ENCODE measurements at places on chromosomes 13 and 19.

- H3K4me1 ChIP-seq = no peaks in the 10 kb centered on the region
- H3K27me3 ChIP-seq = no peaks in the 10 kb centered on the region
- H3K27ac ChIP-seq = no peak overlapping the region
- H3K4me3 ChIP-seq = no peak overlapping the region
These were observed 11.5 kb downstream of the SYT3 start for GRCh38 chr19:50628146-50628545.

GRCh38 chr13:29481603-29482002 is 113.9 kb downstream of the SLC7A1 start:
- H3K4me3 ChIP-seq = no peak overlapping the region
- no peaks in the 10 kb centered on the region for H3K4me1 ChIP-seq
- no peak overlapping the region for H3K27ac ChIP-seq
- H3K27me3 ChIP-seq = no peaks in the 10 kb centered on the region
- H3K36me3 ChIP-seq = no peaks in the 10 kb centered on the region
- no peak for DNase-seq

DNA sequence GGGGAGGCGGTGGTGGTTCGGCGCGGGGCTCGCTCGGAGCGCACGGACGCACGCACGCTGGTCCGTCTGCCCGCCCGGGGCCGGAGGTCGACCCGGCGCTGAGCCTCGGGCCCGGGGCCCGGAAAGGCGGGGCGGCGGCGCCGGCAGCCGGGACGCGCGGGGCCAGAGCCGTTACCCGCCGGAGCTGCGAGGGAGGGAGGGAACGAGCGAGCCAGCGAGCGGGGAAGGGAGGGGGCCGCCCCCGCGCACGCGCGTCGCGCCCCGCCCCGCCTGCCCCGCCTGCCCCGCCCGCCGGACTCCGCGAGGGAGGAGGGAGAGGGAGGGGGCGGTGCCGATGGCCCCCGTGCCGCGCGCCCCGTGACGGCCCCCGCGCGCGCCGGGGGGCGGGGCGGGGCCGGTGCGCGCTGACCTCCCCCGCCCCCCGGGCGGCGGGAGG is 15.0 kb downstream of the CIC start:
- H3K4me3 ChIP-seq = no peak overlapping the region
- H3K27ac ChIP-seq = peak overlapping the region; percentile 40
- H3K4me1 ChIP-seq = peaks cover 48% of the 10 kb centered on the region
- peak; percentile 93 for DNase-seq

- H3K36me3 ChIP-seq = no peaks in the 10 kb centered on the region
- H3K27ac ChIP-seq = no peak overlapping the region
- no peak for DNase-seq
- H3K4me1 ChIP-seq = no peaks in the 10 kb centered on the region
- no peak overlapping the region for H3K4me3 ChIP-seq
These were observed 59.5 kb downstream of the TNFSF11 start for GRCh38 chr13:42633495-42633894.

- H3K36me3 ChIP-seq = no peaks in the 10 kb centered on the region
- peaks cover 11% of the 10 kb centered on the region for H3K4me1 ChIP-seq
- no peaks in the 10 kb centered on the region for H3K27me3 ChIP-seq
- DNase-seq = no peak
- no peak overlapping the region for H3K4me3 ChIP-seq
- no peak overlapping the region for H3K27ac ChIP-seq
These were observed 57.9 kb downstream of the RXFP2 start for GRCh38 chr13:31797154-31797775.

DNA sequence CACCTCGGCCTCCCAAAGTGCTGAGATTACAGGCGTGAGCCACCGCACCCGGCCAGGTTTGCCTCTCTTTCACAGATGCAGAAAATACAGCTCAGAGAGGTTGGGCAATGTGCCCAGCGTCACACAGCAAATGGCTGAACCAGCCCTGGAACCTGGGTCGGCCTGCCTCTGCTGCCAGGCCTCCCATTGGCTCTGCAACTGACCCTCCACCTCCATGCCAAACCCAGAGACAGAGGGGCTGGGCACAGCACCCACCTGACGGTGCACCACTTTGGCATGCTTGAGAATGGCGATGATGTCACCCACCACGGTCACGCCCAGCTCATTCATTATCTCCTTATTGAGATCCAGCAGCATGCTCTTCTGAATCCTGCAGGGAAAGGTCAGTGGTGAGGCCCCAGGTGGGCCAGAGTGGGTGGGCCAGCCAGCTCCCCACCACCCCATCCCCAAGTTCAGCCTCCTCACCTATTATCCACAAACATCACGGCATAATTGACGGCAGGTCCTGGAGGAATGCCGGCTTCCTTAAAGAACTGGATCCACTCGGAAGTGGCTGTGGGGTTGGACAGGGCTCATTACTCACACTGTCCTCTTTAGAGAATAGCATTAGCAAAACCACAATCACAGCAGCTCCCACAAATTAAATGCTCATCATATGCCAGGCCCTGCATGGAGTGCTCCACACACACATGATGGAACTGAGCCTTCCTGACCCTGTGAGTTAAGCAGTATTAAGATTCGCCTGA is 12.2 kb downstream of the C19orf47 start:
- no peaks in the 10 kb centered on the region for H3K4me1 ChIP-seq
- no peak overlapping the region for H3K27ac ChIP-seq
- no peaks in the 10 kb centered on the region for H3K27me3 ChIP-seq

DNA sequence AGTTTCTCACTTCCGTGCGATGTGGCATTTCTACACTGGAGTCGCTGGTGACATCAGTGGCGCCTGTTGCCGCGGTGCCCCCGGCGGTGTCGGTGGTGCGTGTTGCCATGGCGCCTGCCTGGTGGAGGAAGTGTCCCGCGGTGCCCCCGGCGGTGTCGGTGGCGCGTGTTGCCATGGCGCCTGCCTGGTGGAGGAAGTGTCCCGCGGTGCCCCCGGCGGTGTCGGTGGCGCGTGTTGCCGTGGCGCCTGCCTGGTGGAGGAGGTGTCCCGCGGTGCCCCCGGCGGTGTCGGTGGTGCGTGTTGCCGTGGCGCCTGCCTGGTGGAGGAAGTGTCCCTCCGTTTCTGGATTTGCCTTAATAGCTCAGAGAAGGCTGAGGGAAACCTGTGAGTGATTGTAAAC is 127.6 kb downstream of the KDM4B start:
- H3K4me1 ChIP-seq = no peaks in the 10 kb centered on the region
- DNase-seq = no peak
- no peak overlapping the region for H3K4me3 ChIP-seq
- no peaks in the 10 kb centered on the region for H3K36me3 ChIP-seq
- no peaks in the 10 kb centered on the region for H3K27me3 ChIP-seq
- H3K27ac ChIP-seq = no peak overlapping the region

DNA sequence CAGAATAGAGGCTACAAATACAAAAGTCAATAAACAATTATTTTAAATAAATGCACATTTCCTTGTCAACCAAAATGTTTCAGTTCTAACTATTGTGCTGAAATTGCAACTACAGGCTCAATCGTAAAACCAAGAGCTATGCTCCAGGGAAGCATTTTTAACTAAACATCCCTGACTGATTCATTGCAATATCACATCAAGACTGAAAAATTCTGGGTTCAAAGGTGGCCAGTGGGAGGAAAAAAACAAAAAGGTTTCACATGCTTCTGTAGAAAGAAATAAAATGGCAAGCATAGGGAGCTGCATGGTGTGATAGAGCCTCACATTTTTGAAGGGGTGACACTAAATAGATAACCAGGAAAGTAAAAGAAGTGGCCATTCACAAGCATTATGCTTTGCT is 862.8 kb downstream of the PCDH9 start:
- H3K4me1 ChIP-seq = no peaks in the 10 kb centered on the region
- no peak for DNase-seq
- no peaks in the 10 kb centered on the region for H3K27me3 ChIP-seq
- H3K27ac ChIP-seq = no peak overlapping the region
- H3K36me3 ChIP-seq = no peaks in the 10 kb centered on the region

DNA sequence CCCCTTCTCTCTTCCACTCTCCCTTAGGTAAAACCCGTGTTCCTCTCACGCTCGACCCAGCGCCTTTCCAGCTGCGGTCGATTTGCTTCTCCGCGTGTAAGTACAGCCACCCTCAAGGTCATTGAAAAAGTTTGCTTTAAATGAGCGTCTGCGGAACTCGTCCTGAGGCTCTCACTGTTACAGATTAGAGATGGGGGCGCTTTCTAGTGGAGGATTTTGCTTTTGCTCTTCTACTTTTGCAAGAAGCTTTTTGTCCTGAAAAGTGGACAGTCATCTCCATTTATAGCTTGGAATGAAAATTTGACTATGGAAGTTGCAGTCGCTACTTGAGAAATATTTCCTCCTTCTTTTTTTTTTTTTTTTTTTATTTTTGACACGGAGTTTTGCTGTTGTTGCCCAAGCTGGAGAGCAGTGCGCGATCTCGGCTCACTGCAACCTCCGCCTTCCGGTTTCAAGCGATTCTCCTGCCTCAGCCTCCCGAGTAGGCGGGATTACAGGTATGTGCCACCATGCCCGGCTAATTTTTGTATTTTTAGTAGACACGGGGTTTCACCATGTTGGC is 595 bp upstream of the RAB20 start:
- H3K4me1 ChIP-seq = peaks cover 17% of the 10 kb centered on the region
- no peak for DNase-seq
- no peaks in the 10 kb centered on the region for H3K36me3 ChIP-seq
- H3K4me3 ChIP-seq = peak overlapping the region; percentile 60
- H3K27me3 ChIP-seq = no peaks in the 10 kb centered on the region

DNA sequence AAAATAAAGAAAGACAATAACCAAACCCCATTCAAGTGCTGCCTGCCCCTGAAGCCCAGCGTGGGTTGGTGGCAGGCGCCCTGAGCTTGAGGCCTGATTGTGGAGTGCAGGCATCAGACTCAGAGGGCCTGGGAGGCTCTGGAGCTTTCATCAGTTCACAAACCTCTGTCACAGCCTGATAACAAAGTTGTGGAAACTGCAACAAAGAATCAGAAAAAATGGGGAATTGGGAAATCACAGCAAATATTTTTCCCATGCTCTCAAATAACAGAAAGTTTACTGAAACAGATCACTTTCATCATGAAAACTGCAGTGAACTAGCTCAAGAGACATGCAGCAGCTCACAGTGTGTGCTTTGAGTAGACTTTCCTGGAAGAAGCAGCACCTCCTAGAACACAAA is 793.6 kb downstream of the UQCRFS1 start:
- H3K27ac ChIP-seq = no peak overlapping the region
- H3K4me3 ChIP-seq = no peak overlapping the region
- H3K27me3 ChIP-seq = no peaks in the 10 kb centered on the region
- no peaks in the 10 kb centered on the region for H3K4me1 ChIP-seq

GRCh38 chr13:60012488-60012887 is 151.2 kb downstream of the DIAPH3 start:
- H3K4me3 ChIP-seq = no peak overlapping the region
- no peaks in the 10 kb centered on the region for H3K27me3 ChIP-seq
- H3K27ac ChIP-seq = no peak overlapping the region
- no peaks in the 10 kb centered on the region for H3K36me3 ChIP-seq

DNA sequence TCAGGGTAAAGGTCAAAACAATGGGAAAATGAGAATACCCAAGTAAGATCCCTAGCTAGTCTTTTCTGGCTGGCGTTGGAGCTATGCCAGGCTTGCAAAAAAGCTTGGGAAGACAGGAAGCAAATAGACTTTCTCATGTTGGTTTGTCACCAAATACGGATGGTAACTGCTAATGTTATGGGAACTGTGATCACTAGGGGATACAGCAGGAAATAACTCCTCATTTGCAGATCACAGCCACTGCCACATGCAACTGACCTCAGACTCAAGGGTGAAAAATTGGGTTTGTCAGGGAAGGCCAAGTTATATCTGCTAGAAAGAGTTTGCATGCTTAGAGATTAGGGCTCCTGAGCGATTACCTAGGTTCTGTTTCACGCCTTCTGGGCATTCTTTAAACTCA is 162.9 kb downstream of the NHLRC3 start:
- H3K27me3 ChIP-seq = no peaks in the 10 kb centered on the region
- DNase-seq = no peak
- H3K27ac ChIP-seq = no peak overlapping the region

DNA sequence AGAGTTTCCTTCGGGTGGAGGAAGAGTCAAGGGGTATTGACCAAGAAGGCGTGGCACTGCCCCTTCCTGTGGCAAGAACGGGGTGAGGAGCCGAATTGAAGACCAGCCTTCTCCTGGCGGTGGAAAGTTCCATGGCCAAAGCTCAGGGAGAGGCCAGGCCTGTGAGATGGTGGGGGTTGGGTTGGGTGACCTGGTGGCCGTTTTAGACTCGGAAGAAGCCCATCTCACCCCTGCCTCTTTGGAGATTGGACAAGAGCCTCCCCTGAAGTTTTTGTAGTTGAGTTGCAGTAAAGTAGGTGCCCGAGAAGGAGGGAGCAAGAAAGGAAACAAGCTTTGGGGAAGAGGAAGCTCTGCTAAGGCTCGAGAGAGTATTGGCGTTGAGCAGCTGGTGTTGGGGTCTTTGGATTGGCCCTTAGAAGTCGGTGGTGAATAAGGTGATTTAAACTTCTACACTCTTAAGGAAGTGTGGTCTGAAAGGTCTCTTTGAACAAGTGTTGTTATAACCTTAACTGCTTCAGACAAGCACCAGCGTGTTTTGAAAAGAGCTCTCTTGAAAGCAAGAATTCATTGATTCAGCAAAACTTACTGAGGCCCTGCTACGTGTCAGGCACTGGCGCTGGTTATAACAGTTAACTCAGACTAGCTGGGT is 964 bp downstream of the SPINT2 start:
- peak overlapping the region; percentile 65 for H3K4me3 ChIP-seq
- no peaks in the 10 kb centered on the region for H3K27me3 ChIP-seq
- H3K4me1 ChIP-seq = peaks cover 21% of the 10 kb centered on the region
- peak overlapping the region; percentile 44 for H3K27ac ChIP-seq

DNA sequence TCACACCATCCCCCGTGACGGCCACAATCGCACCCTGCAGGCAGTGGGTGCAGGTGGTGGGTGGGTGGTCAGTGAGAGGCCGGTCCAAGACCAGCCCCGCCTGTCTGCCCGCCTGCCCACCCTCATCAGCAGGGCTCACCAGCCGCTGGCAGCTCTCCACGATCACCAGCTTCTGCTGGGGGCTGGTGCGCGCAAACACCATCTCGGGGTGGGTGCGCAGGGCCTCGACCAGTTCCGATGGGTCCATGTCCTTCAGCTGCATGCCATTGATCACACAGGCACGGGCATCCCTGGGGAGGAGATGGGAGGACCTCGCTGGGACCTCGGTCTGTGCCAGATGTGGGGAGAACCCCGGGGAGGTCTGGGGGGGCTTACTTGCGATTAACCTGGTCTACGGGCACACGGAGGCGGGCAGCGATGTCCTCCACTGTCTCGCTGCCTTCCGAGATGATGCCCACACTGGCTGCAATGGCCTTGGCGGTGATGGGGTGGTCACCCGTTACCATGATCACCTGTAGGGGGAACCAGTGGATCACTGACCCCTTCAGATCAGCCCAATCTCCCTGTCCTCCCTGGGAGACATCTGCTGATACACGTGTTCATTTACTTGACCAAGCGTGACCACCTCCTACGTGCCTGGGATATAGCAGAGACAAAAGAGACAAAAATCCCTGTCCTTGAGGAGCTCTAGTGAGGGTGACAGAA is 8.0 kb downstream of the ATP4A start:
- no peaks in the 10 kb centered on the region for H3K36me3 ChIP-seq
- peaks cover 5% of the 10 kb centered on the region for H3K27me3 ChIP-seq
- DNase-seq = no peak
- H3K4me1 ChIP-seq = peaks cover 12% of the 10 kb centered on the region

Data from CD4-positive, alpha-beta memory T cell (primary cell).